ENCODE measurements at places on chromosomes 2 and 18.

- DNase-seq: no peak
Observed at GRCh38 chr2:66541646-66542045, 106.7 kb downstream of the MEIS1 start.

GRCh38 chr2:181972431-181973170 is 13.1 kb upstream of the PPP1R1C start:
- no peak for DNase-seq

DNA sequence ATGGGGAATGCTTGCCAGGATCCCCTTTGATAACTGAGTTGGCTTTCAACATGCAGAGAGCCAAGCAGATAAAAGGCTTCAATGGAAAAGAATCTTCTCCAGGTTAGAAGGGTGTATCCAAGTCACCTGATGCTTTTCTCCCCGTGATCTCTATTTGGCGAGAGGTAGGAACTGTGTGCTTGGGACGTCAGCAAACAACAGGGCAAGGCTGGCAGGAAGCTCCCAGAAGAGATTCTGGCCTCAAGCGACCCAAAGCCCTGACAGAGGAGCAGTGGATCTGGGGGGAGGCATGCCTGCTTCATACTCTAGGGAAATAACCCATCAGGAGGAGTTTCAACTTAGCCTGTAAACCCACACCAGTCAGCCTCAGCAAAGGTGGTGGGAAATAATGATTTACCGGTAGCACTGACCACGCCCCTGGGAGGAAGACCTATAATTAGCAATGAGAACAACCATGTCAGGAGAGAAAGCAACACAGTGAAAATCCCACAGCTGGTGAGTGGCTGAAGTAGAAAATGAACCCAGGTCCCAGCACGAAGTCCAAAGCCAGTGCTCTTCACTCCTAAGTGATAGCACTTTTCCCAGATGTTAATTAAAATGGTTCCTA is 76.3 kb upstream of the SEC11C start:
- no peak for DNase-seq

- peak; percentile 61 for DNase-seq
Observed at GRCh38 chr2:206084870-206085741, 868 bp downstream of the INO80D start.

- peak; percentile 54 for DNase-seq
Observed at GRCh38 chr2:201432038-201432620, 19.1 kb downstream of the TRAK2 start.

DNA sequence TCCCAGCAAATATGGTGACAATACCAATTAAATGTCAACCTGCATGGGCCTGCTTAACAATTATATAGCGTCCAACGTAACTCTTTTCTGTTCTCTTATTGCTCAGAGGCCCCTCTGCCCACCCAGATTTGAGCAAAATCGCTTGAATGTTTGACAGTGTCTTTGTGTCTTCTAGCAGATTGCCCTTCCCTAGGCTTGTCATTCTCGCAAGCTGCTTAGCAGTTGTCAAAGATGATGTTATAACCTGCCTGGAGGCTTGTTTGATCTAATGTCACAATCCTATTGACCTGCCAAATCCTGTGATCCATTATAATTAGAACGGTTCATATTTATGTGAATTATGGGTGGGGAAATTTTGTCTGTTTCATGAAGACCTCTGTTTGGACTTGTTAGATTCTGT is 108.8 kb downstream of the FARSB start:
- no peak for DNase-seq

- no peak for DNase-seq
Observed at GRCh38 chr2:55301277-55301676, 32.2 kb upstream of the MTIF2 start.
